H4 (cell line): ENCODE measurements at places on chromosomes 4 and X. TPM values are rescaled to one million over a fixed set of nuclear protein-coding genes. Genes with fewer than 3 reads are reported as not detected.

The KDR gene
- total RNA-seq = not detected in 2 replicates

The SPANXB1 gene
- 2.2 and 4.1 TPM in 2 replicates for total RNA-seq

GRCh38 chr4:61225656-61226055 lies 25.5 kb downstream of the ADGRL3 start:
- no peak for DNase-seq

DNA sequence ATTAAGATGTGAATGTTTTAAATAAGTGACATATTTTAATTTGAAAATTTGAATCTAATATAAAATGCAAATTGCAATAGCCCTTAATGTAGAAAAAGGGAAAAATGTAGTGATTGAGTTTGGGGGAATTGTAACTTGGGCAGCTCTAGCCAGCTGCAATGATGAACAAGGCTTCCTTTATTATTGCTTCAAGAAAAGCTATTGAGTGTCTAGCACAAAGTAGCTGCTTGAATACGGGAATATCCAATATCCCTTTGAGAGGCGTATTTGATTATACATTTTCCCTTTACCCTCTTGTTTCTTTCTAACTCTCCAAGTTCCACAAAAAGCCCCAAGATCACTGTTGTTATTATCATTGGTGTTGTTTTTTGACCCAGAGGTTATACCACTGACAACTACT lies 21.8 kb downstream of the IL1RAPL1 start:
- no peak for DNase-seq

DNA sequence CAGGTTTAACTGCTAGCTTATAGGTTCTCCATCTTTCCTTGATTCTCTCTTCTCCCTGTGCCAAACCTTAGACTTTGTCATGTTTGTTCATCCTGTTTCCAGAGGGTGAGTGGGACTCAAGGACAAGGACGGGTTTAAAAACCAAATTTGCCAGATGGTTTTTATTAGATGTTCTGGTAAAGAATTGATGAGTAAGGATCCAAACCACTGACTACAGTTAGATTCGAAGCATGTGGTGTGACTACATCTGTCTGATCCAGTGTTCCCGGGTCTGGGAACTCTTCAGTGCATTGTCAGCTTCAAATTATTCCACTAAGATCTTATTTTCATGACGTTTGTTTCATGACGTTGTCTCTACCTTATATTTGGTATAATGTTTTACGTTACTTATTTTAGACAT lies 37.5 kb downstream of the MTMR1 start:
- DNase-seq = no peak

GRCh38 chr4:187477224-187477623 lies 518.3 kb upstream of the ZFP42 start:
- no peak for DNase-seq

DNA sequence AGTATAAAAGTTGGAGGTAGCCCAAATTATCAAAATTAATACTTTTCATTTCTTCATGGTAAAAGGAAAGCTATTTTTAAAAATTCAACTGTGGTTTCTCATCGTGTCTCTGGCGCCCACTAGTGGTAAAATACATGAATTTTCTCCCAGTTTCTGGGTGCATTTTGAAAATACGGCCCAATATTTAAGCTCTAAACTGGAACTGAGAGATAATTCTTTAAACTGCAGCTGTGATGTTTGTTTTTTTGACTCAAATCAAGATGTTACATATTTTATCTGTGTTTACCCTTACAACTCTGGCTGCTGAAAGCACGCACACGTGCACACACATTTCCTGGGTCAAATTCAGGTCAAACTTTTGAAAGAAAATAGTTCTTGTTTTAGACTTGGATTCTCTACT lies 123.9 kb upstream of the ACSL4 start:
- no peak for DNase-seq

GRCh38 chr4:95093936-95094929 lies 336.5 kb downstream of the BMPR1B start:
- DNase-seq = no peak
